Kidney glomerular epithelial cell (primary cell): ENCODE measurements at places on chromosomes 3 and 15.

DNA sequence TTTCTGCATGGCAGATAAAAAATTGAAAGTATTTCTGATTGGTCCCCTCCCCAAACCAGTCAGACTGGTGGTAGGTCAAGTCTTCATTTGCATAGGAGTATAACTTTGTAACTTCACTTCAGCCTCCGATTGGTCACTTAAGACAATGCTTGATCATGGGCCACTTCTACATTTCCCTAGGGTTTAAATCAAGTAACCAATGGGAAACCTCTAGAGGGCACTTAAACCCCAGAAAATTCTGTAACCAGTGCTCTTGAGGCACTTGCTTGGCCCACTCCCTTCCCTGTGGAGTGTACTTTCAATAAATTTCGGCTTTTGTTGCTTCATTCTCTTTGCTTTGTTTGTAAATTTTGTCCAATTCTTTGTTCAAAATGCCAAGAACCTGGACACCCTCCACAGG, 225.5 kb downstream of the ARPP21 start:
- DNase-seq: no peak

- no peak for DNase-seq
Observed at GRCh38 chr3:39127269-39127907, 19.9 kb downstream of the TTC21A start.

- DNase-seq: peak; percentile 34
Observed at GRCh38 chr15:65084500-65085206, 8.1 kb downstream of the KBTBD13 start.

GRCh38 chr3:196688349-196688748, 23.7 kb downstream of the CEP19 start:
- DNase-seq: no peak

DNA sequence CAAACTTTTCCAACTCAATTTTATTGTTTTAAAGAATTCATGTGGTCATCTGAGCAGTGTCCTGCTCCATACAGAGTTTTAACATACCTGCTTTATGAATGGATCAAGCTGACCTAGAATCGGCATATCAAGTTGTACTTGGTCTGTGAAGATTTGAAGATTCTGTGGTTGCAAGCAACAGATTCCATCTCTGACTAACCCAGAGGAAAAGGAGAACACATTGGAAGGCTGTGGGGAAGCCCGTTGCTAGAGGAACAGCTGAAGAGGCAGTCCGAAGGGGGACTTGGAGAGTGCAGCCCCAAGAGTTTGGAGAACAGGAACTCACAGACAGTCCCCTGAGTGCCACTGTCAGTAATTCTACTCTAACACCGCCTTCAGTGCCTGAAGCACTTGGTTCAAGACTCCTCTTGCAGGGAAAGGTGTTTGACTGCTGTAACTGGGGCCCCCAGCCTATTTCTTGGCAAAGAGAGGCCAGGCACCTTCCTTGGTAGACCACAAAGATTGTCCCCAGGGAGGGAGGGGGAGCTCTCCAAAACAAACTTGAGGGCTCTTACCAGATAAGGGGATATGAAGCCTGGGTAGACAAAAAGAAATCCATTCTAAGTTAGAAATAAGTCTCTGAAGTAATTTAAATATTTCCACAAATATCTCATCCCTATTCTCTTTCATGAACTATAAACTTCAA, 88.8 kb downstream of the LARS2 start:
- DNase-seq: no peak

DNA sequence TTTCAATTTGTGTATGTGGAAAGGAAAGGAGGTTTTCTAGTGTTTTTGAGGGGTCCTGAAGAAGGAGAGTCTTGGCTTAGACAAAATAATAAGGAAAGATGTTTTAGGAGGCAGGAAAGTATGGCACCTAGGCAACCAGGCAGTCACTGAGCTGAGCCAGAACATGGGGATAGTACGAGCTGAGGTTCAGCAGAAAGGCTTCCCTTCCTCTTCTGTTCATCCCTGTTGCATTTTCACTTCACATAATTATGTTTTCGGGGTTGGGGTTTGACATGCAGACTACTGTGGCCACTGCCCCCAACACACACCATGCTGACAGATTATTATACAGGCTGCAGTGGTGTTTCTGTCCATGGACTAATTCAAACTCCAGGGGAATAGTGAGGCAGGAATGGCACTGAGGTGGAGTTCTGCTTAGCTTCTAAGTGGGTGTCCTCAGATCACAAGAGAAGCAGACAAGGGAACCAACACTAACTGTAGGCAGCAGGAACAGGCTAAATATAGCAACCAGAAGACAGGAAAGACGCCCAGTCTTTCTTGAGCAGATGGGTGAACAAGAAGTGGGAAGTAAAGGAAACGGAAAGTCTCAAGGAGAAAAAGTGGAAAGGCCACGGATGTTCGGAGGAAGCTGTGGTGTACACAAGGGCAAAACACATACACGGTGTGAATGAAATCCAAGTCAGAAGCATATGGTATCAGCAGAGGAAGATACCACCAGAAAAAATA, 305.8 kb downstream of the PLCL2 start:
- no peak for DNase-seq

GRCh38 chr15:29693225-29693624, 129.0 kb downstream of the TJP1 start:
- no peak for DNase-seq

DNA sequence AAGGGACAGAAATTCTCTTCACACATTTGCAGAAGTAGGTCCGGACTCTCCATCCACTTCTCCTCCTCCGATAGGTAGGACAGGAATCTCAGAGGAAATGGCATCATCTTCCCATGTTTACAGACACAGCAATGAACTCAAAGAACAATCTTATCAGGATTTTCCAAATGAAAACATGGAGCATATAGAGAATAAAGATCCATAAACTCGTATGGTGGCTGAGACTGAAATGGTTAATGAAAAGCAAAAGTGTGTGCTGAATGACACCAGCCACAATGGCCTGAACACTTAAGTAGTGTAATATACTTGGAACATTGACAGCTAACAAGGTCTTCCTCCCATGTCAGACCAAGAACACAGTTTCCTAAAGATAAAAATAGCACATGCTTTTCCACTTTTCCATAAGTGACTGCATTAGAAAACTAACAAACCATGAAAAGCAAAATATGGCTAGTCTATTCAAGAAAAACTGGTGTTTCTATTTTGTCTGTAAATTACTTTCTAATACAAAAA, 5.8 kb downstream of the CCRL2 start:
- no peak for DNase-seq

GRCh38 chr3:45092132-45093031, 53.8 kb downstream of the CDCP1 start:
- DNase-seq: peak; percentile 94

GRCh38 chr15:92683511-92683834, 27.9 kb upstream of the FAM174B start:
- DNase-seq: no peak

GRCh38 chr3:33187368-33187634, 31.3 kb downstream of the SUSD5 start:
- no peak for DNase-seq

DNA sequence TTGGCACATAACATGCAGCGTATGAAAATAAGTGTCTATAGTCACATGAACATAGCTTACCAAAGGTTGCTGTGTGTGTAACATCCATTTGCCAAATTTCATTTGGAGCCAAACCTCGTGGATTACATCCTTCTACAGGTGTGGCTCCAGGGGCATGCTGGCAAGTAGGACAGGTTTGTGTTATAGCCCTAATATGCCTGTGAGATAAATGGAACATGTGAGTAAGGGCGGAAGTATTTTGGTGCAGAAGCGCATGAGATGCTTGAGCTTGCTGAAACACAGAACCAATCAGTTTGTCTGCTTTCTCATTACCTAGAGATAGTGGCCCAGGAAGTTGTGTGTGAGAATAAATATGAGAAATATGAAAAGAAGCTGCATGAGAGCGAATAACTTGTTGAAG, 21.8 kb upstream of the XCR1 start:
- DNase-seq: no peak

- no peak for DNase-seq
Observed at GRCh38 chr15:59236394-59236793, 29.8 kb downstream of the LDHAL6B start.

- no peak for DNase-seq
Observed at GRCh38 chr3:50433954-50434353, 69.5 kb downstream of the CACNA2D2 start.

DNA sequence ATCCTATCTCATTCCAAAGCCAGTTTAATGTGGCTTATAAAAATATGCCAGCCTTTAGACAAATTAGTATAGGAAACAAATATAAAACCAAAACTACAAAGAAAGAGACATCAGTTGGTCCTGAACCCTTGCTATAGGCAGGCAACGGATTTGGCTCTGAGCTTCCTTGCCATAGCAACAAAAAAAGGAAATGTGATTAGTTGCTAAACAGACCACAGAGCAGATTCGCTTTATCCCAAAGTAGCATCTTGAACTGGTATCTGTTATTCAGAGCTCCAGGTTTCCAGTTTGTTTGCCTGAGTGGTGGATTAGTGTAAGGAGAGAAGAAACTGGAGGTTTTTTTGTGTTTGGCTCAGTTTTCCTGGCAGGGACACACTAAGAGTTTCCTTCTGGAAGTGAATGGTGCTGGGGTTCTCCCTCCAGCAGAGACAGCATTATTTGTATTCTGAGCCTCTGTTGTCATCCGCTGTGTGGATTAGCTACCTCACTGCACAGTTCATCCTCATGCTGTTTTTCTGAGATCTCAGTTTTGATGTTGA, 44.1 kb downstream of the CHST2 start:
- no peak for DNase-seq

DNA sequence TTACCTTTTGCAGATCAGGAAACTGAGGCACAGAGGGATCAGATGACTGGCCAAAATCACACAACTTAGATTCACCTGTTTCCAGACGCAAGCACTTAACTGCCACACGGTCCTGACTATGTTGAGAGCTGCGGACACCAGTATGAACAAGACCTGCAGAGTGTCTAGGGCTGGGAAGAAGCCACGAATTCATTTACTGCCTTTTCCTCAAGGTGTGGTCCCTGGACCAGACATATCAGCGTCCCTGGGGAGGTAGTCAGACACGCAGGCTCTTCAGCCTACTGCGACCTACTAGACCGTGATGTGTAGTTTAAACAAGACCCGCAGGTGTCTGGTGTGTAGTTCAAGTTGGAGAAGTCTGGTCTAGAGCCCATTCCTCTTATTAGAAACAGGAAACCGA, 541 bp upstream of the SLC6A11 start:
- DNase-seq: no peak

DNA sequence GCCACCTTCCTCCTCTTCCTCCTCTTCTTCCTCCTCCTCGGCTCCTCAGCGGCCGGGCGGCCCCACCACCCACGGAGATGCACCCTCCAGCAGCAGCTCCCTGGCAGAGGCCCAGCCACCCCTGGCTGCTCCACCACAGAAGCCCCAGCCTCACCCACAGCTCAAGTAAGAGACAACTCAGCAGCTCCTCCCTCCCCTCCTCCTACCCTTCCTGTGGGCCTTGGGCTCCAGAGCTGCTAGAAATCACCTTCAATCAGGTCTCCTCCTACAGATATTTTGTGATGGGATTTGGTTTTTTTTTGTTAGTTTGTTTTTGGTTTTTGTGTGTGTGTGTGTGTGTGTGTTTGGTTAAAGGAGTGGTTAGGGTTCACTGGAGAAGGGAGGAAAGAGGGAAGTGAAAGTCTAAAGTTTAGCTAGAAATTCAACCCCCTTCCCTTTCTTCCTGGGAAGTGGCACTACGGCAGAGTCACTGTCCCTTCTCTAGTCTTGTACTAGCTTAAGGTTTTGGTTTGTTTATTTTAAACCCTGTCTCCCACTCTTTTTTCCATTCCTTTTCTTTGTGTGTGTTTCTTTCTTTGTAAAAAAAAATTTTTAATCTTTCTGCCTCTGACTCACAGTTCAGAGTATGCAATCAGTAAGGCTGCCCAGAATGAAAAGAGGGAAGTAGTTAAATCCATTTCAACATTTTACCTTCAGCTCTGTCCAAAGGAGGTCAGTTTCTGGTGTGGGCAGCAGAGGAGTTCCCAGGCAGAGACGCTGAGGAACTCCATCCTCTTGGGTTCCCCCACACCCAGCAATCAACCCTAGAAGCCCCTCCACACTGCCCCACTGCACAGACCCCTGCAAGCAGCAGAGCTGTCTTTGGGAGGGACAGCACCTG, 29.0 kb upstream of the TIMP4 start:
- peak; percentile 77 for DNase-seq

GRCh38 chr3:100436951-100437350, 35.6 kb downstream of the LNP1 start:
- no peak for DNase-seq

- no peak for DNase-seq
Observed at GRCh38 chr15:48406911-48407310, 75.7 kb downstream of the DUT start.

DNA sequence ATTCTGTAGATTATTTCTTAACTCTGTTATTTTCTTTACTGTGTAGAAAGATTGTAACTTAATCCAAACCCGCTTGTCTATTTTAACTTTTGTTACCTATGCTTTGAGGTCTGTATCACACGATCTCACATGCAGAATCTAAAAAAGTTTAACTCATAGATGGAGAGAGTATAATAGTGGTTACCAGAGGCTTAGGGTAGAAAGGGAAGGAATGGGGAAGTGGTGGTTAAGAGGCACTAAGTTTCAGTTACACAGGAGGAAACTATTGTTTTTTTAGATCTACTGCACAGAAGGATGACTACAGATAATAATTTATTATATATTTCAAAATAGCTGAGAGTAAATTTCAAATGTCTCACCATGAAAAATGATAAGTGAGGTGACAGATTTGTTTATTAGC, 515.2 kb downstream of the RSL24D1 start:
- no peak for DNase-seq

- peak; percentile 52 for DNase-seq
Observed at GRCh38 chr15:80424381-80424780, 20.2 kb downstream of the ARNT2 start.

- peak; percentile 13 for DNase-seq
Observed at GRCh38 chr3:176795891-176796290, 401.4 kb downstream of the TBL1XR1 start.

GRCh38 chr15:44261007-44261706, 27.4 kb upstream of the GOLM2 start:
- no peak for DNase-seq

DNA sequence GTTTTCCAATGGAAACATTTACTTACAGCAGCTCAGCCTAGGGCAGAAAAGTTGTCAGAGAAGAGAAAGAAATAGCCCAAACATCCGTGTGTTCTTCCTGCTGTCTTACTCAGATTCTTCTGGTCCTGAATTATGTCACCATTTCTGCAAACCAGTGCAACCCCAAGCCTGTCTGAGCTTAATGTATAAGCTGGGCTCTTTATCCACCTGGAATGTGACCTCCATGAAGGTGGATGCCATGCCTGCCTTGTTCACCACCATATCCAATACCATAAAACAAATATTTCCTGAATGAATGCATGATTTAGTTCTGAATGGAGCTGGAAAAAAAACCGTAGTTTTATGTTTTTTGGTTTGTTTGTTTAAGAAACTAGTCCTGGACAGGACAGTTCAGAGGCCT, 150.9 kb downstream of the RYR3 start:
- peak; percentile 14 for DNase-seq

- no peak for DNase-seq
Observed at GRCh38 chr3:99708207-99708745, 69.9 kb downstream of the COL8A1 start.

- no peak for DNase-seq
Observed at GRCh38 chr3:117268318-117268717, 558.7 kb downstream of the TUSC7 start.

GRCh38 chr3:31891876-31892455, 89.1 kb downstream of the OSBPL10 start:
- no peak for DNase-seq

GRCh38 chr3:80983753-80984152, 777.7 kb downstream of the GBE1 start:
- no peak for DNase-seq
